ENCODE measurements at places on chromosomes 3 and 15. TPM values are rescaled to one million over a fixed set of nuclear protein-coding genes. Genes with fewer than 3 reads are reported as not detected.

CFAP100 gene
- not detected for total RNA-seq

ADIPOQ gene
- not detected for total RNA-seq

NDUFAF3 gene
- 94.6 TPM for total RNA-seq

DTWD1 gene
- 14.3 TPM for total RNA-seq

C3orf20 gene
- 0.05 TPM for total RNA-seq

LOXL1 gene
- total RNA-seq = 0.49 TPM

DNAJB11 gene
- 54.3 TPM for total RNA-seq

ATP13A3 gene
- 33.9 TPM for total RNA-seq

ST3GAL6 gene
- 1.2 TPM for total RNA-seq

CCR3 gene
- total RNA-seq = not detected

Data from A549 treated with CORT108297 at 1 μM for 4 hours (cell line).